ENCODE measurements at places on chromosomes 1 and 21.
A peak's percentile ranks its signal among the peaks of the same experiment; 100 is the strongest.

- H3K36me3 ChIP-seq: no peaks in the 10 kb centered on the region
- no peak overlapping the region for H3K4me3 ChIP-seq
- DNase-seq: no peak
- H3K27me3 ChIP-seq: no peaks in the 10 kb centered on the region
- peaks cover 27% of the 10 kb centered on the region for H3K4me1 ChIP-seq
Observed at GRCh38 chr1:25808481-25809244, 8.7 kb downstream of the SELENON start.

DNA sequence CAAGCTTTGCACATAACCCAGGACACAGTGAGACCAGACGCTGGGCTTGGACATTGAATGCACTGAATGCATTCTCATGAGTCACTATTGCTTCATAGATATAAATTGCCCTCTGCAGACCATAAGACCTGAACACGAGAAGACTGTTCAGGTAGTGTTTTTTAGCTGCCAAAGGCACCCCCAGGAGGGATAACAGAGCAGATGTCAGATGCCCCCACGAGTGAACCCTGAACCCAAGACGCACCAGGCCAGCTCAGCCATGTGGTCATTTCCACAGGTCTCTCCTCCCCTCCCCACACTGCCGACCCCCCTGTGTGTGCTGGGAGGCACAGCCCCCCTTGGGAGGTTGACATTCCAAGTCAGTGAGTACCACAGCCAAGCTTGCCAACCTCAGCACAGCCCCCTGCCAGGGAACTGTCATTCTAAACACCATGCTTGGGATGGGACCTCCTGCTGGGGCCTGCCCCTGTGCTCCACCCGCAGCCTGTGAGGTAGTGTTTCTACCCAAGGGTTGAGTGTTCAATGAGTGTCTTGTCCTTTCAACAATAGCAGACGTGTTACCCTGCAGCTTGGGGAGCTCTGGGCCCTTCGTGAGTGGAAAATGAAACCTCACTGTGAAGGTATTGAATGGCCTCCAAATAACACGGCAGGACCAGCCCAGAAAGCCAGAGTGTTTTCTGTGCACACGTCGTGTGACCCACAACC is 68.2 kb downstream of the PSMG1 start:
- no peaks in the 10 kb centered on the region for H3K27me3 ChIP-seq
- DNase-seq: peak; percentile 74
- no peaks in the 10 kb centered on the region for H3K36me3 ChIP-seq
- no peak overlapping the region for H3K27ac ChIP-seq
- H3K4me1 ChIP-seq: peaks cover 11% of the 10 kb centered on the region

- peaks cover 25% of the 10 kb centered on the region for H3K36me3 ChIP-seq
- DNase-seq: no peak
- H3K4me3 ChIP-seq: no peak overlapping the region
Observed at GRCh38 chr1:3890389-3891328, 9.4 kb downstream of the C1orf174 start.

DNA sequence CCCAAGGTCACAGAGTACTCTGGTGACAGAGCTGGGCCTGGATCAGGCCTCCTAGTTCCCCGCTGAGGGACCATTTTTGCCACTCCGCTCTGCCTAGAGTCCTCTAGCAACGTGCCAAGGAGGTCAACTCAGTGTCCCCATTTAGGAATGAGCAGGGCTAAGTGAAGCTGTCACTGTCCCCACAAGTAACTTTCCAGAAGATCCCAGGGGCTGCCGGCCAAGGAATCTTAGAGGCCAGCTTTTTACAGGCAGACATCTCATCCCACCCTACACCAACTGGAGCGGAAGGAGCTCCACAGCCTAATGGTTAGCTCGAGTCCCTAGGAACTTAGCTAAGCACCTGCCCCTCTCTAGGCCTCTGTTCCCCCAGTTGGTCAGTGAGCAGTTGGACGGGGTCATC is 59.7 kb downstream of the VWA5B1 start:
- no peak overlapping the region for H3K27ac ChIP-seq
- no peaks in the 10 kb centered on the region for H3K4me1 ChIP-seq
- no peak overlapping the region for H3K4me3 ChIP-seq
- H3K36me3 ChIP-seq: no peaks in the 10 kb centered on the region
- no peak for DNase-seq
- peaks cover 9% of the 10 kb centered on the region for H3K27me3 ChIP-seq

DNA sequence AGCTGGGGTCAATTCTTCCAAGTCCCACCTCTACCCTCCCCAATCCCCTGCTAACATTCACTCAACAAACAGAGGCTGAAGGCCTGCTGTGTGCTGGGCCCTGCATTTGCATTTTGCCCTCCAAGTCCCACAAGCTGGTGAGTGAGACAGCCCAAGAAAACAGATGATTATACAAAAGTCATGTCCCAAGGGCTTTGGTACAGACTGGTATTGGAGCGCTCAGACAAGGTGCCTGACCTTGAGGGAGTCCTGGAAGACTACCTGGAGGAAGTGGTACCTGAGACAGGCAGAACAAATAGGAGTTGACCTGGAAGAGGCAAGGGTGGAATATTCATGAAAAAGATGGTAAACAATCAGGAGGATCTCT is 4.2 kb downstream of the LMOD1 start:
- no peaks in the 10 kb centered on the region for H3K36me3 ChIP-seq
- H3K4me1 ChIP-seq: peaks cover 30% of the 10 kb centered on the region
- no peak overlapping the region for H3K4me3 ChIP-seq

DNA sequence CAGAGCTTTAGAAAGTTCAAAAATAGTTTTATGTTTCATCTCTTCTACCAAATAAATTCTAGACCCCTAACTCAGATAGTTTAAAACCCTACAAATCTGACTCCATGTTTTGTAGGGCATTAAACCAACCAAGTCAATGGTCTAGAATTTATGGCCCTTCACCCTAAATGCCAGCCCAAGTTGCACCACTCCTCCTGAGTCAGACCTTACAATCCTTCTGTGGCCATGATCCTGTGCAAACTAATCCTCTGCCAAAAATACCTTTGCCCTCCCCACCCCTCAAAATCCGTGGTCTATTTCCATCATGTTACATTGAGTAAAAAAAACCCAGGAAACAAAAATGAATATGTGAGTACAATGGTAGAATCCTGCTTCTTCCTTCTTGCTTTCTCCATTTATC is 179.3 kb downstream of the NR5A2 start:
- no peaks in the 10 kb centered on the region for H3K36me3 ChIP-seq
- peak; percentile 46 for DNase-seq
- peak overlapping the region; percentile 55 for H3K27ac ChIP-seq

- DNase-seq: peak; percentile 59
- no peaks in the 10 kb centered on the region for H3K36me3 ChIP-seq
- no peak overlapping the region for H3K27ac ChIP-seq
Observed at GRCh38 chr1:78168306-78168705, 122.5 kb downstream of the GIPC2 start.

GRCh38 chr1:231983588-231984193 is 357.1 kb downstream of the DISC1 start:
- DNase-seq: no peak
- H3K27ac ChIP-seq: no peak overlapping the region
- H3K4me1 ChIP-seq: no peaks in the 10 kb centered on the region
- H3K4me3 ChIP-seq: no peak overlapping the region
- no peaks in the 10 kb centered on the region for H3K27me3 ChIP-seq

GRCh38 chr1:168134642-168135041 is 2.1 kb downstream of the GPR161 start:
- H3K36me3 ChIP-seq: no peaks in the 10 kb centered on the region
- no peak overlapping the region for H3K27ac ChIP-seq
- no peak overlapping the region for H3K4me3 ChIP-seq
- DNase-seq: no peak
- peaks cover 10% of the 10 kb centered on the region for H3K4me1 ChIP-seq
- H3K27me3 ChIP-seq: no peaks in the 10 kb centered on the region

DNA sequence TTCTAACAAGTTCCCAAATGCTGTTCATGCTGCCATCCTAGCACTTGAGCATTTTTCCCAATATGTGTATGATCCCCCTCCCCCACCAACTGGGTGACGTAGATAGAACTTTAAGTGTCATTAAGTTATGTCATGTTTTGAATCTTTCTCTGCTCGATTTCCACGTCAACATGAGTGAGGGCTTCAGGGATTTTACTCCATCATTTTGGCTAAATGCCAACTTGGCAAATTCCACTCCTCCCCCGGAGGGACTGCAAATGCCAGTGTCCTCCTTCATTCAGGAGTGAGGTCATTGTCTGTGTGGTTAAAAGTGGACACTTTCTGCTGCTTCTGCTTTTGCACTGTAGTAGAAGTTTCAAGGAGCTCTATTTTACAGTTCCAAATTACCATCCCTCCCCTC is 201.7 kb downstream of the FGGY start:
- no peaks in the 10 kb centered on the region for H3K36me3 ChIP-seq
- H3K4me3 ChIP-seq: no peak overlapping the region
- H3K27me3 ChIP-seq: no peaks in the 10 kb centered on the region
- H3K27ac ChIP-seq: no peak overlapping the region
- peaks cover 30% of the 10 kb centered on the region for H3K4me1 ChIP-seq

DNA sequence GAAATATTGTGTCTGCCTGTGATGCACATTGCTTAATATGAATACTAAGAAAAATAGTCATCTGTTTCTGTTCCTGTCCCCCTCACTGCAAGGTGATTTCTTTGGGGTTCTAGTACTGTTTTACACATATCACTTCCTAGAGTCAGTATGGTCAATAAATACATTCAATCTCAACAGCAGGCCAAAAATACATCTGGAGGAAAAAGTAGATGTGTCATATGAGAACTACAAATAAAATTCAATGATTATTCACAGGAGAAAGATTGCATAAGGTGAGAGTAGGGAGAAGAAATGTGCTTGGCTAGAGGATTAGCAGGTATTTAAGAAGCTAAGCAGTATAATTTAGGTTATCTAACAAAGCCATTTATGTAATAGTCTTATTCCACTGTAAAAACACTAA is 45.3 kb upstream of the SAMSN1 start:
- no peak overlapping the region for H3K27ac ChIP-seq
- H3K36me3 ChIP-seq: no peaks in the 10 kb centered on the region
- no peaks in the 10 kb centered on the region for H3K27me3 ChIP-seq
- H3K4me1 ChIP-seq: no peaks in the 10 kb centered on the region

- no peak overlapping the region for H3K27ac ChIP-seq
- peaks cover 4% of the 10 kb centered on the region for H3K27me3 ChIP-seq
- peak; percentile 22 for DNase-seq
- no peaks in the 10 kb centered on the region for H3K4me1 ChIP-seq
- H3K36me3 ChIP-seq: no peaks in the 10 kb centered on the region
Observed at GRCh38 chr1:38608202-38608864, 251.2 kb downstream of the RRAGC start.

- H3K4me3 ChIP-seq: no peak overlapping the region
- no peaks in the 10 kb centered on the region for H3K27me3 ChIP-seq
- no peaks in the 10 kb centered on the region for H3K36me3 ChIP-seq
Observed at GRCh38 chr1:168960595-168960994, 145.9 kb upstream of the ATP1B1 start.

GRCh38 chr1:117130526-117130925 is 9.0 kb upstream of the TRIM45 start:
- H3K27me3 ChIP-seq: no peaks in the 10 kb centered on the region
- no peak for DNase-seq
- no peak overlapping the region for H3K4me3 ChIP-seq
- no peaks in the 10 kb centered on the region for H3K36me3 ChIP-seq
- H3K27ac ChIP-seq: no peak overlapping the region
- peaks cover 9% of the 10 kb centered on the region for H3K4me1 ChIP-seq

DNA sequence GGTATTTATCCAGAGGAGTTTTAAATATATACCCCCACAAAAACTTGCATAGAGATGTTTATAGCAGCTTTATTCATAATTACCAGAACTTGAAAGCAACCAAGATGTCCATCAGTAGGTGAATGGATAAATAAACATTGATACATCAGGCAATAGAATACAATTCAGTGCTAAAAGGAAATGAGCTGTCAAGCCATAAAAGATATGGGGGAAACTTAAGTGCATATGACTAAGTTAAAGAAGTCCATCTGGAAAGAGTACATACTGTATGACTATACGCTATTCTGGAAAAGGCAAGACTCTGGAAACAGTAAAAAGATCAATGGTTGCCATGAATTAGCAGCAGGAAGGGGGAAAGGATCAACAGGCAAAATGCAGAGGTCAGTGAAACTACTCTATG is 366.7 kb downstream of the HHIPL2 start:
- H3K4me1 ChIP-seq: no peaks in the 10 kb centered on the region
- no peak overlapping the region for H3K4me3 ChIP-seq
- H3K27me3 ChIP-seq: no peaks in the 10 kb centered on the region
- no peaks in the 10 kb centered on the region for H3K36me3 ChIP-seq
- DNase-seq: no peak
- no peak overlapping the region for H3K27ac ChIP-seq

DNA sequence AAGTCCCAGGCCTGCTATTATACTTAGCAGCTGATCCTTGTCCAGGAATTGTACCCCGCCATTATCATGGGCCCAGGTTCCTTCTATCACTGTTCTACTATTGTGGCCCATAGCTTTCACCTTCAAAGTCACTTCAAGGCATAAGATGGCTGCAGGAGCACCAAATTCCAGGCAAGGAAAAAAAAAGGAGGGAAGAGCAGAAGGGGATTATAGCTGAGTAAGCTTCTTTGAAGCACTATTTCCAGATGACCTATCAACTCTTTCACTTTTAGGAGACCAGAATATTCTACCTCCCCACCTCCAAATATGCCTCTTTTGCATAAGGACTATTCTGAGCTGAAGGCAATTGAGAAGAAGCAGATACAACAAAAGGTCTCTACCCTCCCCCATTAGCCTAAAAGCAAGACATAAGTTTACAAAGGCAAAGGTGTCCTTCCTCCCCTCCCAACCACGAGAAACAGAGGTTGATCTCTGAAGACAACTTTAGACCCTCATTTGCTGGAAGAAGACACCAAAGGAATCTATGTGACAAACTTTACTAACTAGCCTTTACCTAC is 41.8 kb downstream of the PTAFR start:
- H3K36me3 ChIP-seq: no peaks in the 10 kb centered on the region

DNA sequence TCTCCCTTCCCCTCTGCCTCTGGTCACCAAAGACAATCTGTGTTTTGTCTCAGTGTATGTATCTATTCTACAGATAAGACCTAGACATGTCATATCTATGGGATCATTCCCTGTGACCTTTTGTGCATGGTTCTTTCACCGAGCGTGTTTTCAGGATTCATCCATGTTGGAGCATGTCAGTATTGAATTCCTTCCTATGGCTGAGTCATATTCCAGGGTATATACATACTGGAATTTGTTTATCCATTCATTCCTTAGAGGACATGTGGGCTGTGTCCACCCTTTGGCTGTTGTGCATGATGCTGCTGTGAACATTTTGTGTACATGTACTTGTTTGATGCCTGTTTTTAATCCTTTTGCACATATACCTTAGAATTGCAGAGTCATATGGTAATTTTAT is 69.9 kb downstream of the NFASC start:
- DNase-seq: peak; percentile 14
- no peak overlapping the region for H3K27ac ChIP-seq
- H3K4me3 ChIP-seq: no peak overlapping the region
- peaks cover 12% of the 10 kb centered on the region for H3K4me1 ChIP-seq
